Activated T-helper 1 cell treated with Interleukin-2 at 50 U/mL for 16 hours (primary cell): ENCODE measurements at places on chromosomes 7 and 10.

- DNase-seq = no peak
Measured at GRCh38 chr10:89750441-89750840, 49.1 kb downstream of the KIF20B start.

DNA sequence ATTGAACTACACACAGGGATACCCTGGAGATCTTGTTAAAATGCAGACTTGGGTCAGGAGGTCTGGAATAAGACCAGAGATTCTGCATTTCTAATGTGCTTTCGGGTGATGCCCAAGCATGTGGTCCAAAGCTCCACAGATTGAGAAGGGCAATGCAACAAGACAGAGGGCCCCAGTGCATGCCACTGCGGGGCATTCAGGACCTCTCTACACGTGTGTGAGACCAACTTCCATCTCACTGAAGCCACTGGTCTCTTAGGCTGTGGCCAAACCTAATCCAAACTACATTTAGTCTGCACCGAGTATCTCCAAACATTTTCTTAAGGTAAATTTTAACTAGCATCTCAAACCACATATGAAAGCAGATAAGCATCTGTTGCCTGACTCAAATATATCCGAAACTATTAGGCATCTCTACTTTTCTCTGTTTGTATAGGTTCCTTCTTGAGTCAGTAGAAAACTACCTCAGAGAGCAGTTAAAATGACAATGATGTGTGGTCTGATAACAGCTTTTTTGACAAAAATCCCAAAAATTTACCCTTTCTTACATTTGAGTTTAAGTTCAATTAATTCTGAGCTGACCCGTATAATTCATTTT lies 107.5 kb downstream of the ELMO1 start:
- DNase-seq = no peak

GRCh38 chr10:128298587-128298986 lies 172.4 kb upstream of the MKI67 start:
- DNase-seq = no peak

DNA sequence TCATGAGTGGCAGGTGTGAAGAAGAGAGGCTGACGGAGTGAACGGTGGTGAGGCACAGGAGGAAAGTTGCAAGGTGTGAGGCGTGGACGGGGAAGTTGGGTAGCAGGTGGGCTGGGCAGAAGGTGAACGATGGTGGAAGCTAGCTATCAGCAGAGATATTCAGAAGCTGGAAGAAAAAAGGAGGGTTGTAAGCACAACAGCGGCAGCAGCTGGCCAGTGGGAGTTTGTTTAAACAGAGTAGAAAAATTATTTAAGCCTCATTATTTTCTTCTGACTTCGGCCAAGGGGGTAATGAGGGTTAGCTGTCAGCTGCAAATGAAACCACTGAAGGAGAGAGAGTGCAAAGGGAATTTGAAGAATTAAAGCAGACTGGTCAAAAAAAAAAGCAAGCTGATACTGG lies 62.1 kb upstream of the PRKAR2B start:
- DNase-seq = no peak

DNA sequence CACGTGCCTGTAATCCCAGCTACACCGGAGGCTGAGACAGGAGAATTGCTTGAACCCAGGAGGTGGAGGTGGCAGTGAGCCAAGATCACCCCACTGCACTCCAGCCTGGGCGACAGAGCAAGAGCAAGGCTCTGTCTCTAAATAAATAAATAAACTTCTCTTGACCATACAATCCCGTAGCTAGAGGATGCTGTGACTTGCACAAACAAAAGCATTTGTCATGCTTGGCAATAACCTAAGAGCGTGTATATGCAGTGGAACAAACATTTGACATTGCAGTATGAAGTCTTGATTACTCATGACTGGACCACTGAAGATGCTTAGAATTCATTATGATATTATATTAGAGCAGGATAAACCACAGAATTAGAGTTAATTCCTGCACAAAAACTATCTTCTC lies 1.4 kb upstream of the C7orf57 start:
- no peak for DNase-seq

DNA sequence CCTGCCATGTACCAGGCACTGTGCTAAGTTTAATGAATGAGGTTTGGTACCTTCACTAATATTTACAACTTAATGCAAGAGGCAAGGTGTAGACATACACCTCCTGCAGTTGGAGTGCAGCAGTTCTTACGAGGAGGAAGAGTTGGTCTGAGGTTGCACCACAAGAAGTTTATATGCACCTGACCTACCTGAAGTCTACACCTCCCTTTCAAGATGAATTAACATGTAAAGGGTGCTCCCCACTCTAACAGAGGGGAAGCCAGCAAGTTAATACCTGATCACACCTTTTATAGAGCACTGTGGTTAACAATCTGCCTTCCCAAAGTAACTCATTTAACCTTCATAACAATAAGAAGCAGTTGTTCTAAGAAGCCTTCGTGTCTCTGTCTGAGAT lies 120.0 kb downstream of the LYZL1 start:
- DNase-seq = no peak

GRCh38 chr10:113199459-113199858 lies 249.4 kb downstream of the TCF7L2 start:
- DNase-seq = no peak

- no peak for DNase-seq
Measured at GRCh38 chr7:18440934-18441333, 54.6 kb upstream of the HDAC9 start.

DNA sequence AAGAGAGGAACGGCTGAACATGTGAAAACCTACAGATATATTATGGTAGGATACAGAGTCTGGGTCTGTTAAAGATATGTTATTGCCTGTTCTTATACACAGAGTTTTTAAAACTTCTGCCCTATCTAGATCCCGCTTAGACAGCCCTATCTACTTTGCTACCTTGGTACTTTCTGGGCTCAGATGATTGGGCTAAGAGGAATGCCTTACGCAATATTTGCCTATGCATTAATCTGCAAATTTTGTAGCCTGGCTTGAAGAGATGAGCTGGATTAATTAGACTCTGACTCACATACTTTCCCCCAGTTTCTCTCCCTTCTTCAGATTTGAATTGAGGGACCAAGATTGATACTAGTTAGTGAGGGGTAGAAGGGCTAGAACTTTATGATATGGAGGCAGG lies 33.6 kb upstream of the A1CF start:
- DNase-seq = no peak

DNA sequence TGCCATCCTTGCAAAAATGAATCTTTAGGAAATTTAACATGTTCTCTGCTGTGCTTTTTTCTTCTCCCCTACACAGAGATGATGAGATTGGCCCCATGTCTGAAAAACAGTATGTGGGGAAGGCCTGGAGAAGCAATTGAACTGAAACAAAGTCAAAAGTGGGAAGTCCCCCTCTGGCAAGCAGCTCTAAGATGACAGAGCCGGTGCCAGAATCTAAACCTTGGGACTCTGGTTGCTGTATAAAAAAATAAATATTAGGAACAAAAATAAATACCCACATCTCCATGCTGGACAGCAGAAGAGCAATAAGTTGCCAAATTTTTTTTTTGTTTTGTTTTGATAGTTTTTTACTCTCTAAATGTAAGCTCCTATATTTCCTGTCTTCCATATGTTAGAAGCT lies 51.8 kb upstream of the TRIL start:
- no peak for DNase-seq

DNA sequence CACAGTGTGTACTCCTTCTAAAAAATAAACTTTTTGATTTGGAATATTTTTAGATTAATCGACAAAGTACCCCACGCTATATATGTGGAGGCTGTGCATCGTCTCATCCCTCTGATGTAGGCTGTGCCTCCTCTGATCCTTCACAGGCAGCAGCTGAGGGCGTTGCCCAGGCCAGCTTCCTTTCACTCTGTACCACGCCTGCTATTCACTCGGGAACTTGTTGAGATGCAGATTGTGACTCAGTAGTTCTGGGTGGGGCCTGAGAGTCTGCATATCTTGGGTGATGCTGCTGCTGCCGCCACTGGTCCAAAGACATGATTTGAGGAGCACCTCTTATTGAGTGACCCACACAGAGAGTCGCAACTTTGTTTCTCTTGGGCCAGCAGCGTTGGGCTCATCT lies 7.9 kb upstream of the C10orf120 start:
- no peak for DNase-seq

- no peak for DNase-seq
Measured at GRCh38 chr7:156173346-156173745, 361.1 kb upstream of the SHH start.

DNA sequence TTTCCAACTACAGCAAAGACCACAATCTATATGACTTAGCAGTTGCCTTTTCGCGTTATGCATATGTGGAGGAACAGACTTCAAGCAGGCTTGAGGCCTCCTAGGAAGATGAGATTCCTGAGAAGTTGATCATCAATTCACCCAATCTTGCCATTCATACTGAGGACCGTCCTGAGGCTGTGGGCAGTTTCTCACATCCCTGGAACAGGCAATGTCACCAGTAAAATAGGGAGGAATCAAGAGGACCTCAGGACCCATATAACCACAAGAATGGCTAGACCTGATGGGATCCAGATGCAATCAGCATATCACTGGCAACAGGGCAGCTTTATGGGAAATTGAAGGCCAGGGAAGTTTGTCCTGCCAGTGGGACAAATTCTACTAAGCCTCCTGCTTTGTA lies 17.3 kb downstream of the KDM7A start:
- DNase-seq = no peak

GRCh38 chr7:30308389-30308788 lies 24.0 kb downstream of the ZNRF2 start:
- DNase-seq = no peak

- no peak for DNase-seq
Measured at GRCh38 chr7:79520543-79520942, 67.1 kb upstream of the MAGI2 start.

DNA sequence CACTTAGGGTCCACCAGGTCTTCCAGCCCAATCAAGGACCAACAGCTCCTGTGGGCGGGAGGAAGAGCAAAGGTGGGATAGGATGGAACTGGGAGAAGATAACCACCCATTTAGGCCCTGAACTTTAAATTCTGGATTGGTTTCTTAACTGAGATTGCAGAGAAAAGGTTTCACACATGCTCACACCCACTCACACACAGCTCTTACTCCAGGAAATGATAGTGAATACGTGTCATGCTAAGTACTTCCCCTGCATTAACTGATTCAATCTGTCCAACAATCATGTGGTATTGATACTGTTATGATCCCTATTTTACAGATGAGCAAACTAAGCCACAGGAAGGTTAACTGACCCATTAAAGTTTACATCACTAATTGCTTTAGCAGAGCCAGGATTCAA lies 4.6 kb upstream of the CYP3A4 start:
- no peak for DNase-seq

DNA sequence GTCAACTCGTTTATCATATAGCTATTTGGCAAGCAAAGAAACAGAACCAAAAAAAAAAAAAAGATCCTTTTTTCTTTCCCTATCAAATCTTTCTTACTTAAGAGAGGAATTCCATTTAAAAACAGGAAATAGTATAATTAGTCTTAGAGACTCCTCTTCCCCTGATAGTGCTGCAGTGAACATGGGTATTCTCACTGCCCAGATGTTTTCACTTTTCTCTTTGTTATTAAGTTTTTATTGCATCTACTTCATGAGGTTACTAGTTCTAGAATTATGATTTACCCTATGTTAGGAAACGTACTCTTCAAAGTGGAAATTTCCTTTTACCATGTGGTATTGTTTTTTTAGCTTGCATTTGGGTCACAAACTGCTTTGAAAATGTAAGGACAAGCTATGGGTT lies 8.5 kb downstream of the CASP2 start:
- no peak for DNase-seq

- no peak for DNase-seq
Measured at GRCh38 chr10:97599272-97599619, 9.7 kb downstream of the C10orf62 start.

GRCh38 chr10:37758074-37758473 lies 99.3 kb downstream of the ZNF248 start:
- no peak for DNase-seq

- no peak for DNase-seq
Measured at GRCh38 chr7:43653466-43653865, 70.6 kb downstream of the STK17A start.

GRCh38 chr7:107902381-107902780 lies 11.4 kb downstream of the DLD start:
- no peak for DNase-seq

DNA sequence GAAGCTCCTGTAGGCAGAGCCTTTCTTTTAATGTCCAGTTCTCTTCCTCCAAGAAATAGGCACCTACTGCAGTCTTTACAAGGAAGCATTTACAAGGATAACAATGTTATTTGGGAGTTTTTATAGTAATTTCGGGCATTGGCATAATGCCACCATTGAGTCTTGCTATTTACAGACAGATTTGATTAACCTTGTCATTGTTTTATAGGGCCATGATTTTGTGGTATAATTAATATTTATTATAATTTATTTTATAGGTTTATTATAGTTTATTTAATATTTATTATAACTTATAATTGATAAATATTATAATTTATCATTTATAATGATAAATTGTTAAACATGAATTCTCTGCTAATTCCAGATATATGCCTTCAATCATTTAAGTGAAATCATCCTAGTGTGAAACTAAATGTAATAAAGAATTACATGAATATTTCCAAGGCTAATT lies 573 bp upstream of the POT1 start:
- DNase-seq = no peak

DNA sequence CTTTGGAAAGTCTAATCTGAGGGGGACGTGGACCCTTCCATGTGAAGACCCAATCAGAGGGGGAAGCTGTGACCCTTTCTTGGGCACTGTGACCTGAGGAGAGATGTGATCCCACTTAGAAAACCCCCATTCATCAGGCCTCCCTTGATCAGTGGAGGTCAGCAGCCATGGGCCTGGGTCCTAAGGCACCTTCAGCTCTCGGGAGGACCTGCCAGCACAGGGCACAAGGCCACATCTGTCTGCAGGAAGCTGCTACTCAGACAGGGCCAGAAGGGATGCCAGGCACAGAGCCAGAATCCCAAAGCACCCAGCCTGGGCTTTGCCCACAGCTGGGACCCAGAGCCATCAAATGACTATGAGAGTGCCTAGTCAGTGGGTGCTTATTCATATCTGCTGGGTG lies 14.7 kb upstream of the RABGEF1 start:
- DNase-seq = no peak

DNA sequence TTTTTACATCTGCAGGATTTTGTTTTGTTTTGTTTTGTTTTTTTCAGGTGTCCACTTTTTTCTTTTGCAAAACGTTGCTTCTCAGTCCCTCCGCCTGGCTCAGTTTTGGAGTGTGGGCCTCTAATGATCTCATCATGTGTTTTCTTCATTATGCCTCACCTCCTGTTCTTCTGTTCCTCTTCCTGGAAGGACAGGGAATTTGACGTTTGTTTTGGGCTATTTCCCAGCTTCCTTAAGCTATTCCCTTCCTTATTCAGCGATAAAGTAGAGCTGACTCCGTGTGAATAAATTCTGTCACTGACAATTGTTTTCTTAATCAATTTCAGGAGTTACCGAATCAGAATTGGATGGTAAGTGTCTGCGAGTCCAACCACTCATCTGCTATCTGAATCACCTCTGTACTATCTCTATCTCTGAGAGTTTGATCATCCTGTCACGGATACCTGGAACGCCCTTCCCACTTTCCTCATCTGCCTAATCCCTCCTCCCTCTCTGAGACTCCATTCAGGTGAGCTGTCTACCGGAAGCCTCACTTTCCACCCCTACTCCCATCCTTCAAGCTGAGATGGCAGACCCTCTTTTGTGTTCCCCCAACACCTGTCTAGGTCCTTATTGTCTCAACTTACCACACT lies 218.4 kb downstream of the GATA3 start:
- no peak for DNase-seq
